Fibroblast of skin of right quadriceps (primary cell): ENCODE measurements at places on chromosomes 2 and 18.

- no peak for DNase-seq
Observed at GRCh38 chr2:79513711-79514110, 860 bp downstream of the CTNNA2 start.

DNA sequence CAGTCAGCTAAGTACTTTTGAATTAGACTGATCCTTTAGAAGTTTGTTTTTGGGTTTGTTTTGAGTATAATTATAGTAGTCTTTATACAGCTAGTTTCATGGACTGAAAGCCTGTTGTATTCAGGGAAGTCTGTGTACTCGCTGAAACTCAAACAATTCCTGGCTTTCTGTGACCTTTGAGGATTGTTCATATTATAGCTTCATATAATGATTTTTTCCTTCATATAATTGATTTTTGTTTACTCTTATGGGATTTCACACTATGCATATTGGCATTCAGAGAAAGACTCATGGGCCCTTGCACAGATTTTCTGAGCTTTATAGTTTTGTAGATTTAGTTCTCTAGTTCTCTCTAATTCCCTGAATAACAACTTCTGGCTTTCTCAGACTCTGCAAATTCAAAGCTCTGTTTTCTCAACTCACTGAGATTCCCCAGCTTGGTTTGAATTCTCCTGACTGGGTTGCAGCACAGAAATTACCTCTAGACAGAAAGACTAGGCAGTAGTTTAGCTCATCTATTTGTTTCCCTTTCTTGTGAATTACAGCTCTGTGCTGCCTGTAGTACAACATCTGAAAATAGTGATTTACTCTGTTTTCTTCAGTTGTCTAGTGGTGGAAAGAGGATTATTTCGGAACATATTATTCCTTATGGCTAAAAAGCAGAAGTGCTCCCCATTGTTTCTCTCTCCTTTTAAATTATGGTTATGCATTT lies 495.9 kb upstream of the CNTNAP5 start:
- DNase-seq = no peak

DNA sequence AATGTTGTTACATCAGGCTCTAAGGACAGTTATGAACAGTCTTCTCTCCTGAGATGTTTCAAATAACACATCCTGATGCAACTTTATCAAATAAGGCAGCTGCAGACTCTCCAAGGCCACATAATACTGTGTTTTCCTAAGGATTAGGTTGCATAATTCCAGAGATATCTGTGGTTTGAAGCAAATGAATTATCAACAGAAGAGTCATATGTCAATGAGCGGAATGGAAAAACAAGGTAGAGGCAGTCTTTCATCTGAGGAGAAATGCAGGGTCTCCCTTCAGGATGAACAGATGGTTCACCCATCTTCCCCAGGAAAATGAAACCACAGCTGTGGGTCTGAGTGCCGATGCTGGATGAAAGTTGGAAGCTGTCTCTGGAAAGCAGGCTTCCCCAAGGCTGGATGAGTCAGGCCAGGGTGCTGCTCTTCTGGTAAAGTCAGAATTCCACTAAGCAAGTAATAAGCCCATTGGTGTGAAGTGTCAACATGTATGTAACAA lies 22.2 kb downstream of the LYG1 start:
- peak; percentile 95 for DNase-seq

DNA sequence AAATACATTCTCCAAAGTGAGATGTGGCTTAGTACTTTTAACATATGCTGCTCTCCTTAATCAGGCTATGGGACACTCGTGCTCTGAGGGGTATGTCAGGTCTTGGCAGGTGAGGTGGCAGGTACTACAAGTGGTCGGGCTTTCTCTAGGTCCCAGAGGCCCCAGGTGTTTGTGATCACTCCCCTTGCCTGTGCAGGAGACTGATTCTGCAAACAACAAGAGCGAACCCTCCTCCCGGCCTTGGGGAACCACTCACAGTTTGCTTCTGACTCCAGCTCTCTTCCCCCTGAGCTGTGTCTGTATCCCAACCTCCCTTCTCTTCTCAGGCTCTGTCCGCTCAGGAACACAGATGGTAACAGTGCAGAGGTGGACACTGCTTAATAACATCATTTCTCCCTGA lies 48.1 kb downstream of the ATOH8 start:
- DNase-seq = no peak

DNA sequence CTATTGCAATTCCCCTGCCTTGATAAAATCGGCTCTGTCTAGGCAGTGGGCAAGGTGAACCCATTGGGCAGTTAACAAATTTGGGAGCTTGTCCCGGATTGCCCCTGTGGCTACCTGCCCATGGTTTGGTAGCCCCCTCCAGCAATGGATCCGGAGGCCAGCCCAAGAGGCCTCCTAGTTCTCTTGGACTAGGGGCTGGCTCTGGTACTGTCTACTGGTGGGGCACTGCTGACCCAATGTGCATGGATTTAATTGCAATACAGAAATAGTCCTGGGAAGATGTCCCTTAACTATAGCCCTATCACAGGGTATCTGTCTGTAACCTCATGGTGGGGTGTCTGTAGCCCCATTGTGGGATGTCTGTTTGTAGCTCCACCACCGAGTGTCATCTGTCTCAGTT lies 37.5 kb upstream of the SH3RF3 start:
- DNase-seq = no peak

DNA sequence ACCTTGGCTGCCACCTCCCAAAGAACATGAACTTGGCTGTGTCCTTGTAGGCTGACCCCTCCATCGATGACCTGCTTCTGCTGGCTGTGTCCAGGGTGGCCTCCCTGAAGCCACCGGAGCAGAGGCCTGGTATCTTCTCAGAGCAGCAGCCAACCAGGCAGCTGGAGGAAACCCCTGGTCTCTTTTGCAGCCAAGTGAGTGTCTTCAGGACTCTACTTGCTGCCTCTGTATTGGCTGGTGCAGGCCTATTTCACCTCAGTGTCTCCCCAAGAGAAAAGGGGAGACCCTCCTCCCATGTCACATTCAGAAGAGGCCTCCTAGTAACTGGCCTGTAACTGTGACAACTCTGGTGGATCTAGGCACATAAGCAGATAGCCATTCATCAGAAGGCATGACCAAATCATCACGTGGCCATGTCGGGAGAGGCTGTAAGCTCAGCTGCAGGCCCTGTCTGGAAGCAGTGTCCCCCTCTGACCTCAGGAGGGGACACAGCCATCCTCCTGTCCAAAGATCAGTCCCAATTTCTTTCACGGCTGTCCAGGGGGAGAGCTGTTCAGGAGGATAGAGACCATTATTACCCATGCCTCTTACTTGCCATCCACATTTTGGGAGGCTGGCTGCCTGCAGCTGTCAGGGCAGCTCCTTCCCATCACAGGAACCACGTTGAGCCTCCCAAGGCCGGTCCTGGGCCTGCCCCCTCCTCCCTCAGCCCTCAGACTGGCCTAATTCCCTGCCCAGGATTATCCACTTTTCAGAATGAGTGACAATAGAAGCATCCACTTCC lies 20.9 kb upstream of the ROCK2 start:
- no peak for DNase-seq

- no peak for DNase-seq
Observed at GRCh38 chr18:8503248-8503647, 106.0 kb upstream of the RAB12 start.

GRCh38 chr2:161207941-161208340 lies 47.7 kb downstream of the TANK start:
- DNase-seq = peak; percentile 9

DNA sequence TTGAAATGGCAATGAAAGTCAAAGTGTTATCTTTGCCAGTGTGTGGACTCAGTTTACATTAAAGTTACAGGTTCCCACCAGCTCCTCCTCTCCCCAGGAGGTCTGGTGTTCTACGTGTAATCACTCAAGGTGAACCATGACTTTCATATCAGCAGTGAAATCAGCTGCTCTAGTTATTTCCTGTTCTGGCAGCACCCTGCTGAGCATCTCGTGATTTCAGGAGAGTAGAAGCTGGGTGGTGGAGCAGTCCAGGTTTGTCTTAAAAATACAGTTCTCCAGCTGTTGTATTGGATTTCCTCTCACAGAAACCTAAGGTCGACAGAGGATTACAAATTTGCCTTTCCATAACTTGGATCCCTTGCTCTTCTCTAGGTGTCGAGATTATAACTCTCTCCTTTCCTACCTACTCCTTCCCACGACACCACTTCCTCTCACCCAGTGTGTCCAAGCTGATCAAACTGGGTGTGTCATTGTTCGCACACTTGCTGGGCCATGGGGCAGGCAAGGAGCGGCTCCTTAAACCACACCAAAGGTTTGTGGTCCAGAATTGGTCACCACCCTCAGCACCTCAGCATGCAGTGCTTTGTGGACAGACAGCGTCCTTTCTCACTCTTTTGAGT lies 13.0 kb upstream of the ARHGAP25 start:
- DNase-seq = no peak

DNA sequence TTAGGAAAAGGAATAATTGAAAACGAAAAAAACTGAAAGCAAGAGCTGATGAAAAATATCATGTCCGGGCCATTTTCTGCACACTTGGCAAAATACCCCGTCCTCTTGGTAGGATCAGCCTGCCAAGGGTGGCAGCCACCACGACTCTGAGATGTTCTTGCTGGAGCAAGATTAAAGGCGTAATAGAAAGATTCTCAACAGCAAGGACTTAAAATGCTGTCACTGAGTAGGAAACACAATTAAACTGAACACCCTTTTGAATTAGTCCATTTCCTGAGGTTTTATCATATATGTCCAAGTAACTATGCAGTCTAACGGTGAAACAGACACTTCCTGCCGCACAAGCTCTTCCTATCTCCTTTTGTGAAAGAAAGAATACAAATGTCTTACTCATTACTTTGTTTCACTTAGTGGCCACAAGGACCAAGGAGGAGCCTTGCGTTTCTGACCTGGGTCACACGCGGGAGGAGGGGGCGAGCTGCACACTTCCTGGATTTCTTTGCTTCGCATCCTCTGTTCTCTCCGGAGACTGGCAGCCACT lies 222.7 kb downstream of the PIEZO2 start:
- peak; percentile 51 for DNase-seq

DNA sequence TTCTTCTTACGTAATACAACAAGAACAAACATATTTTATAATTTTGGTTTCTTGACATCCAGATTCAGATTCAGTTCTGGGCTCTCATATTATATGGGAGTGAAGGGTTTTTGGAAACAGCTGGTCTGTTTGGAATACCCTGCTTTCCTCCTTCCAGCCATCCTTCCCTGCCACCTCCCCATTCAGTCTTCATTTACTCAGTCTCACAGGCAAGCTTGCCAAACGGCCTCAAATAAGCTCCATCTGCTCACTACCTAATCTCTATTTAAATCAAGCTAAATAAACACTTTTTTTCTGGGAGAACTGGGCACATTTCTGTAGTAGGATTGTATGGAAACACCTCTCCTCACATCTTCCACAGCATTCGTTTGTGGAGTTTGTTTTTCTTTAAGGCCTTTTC lies 147.5 kb downstream of the RND3 start:
- DNase-seq = no peak

DNA sequence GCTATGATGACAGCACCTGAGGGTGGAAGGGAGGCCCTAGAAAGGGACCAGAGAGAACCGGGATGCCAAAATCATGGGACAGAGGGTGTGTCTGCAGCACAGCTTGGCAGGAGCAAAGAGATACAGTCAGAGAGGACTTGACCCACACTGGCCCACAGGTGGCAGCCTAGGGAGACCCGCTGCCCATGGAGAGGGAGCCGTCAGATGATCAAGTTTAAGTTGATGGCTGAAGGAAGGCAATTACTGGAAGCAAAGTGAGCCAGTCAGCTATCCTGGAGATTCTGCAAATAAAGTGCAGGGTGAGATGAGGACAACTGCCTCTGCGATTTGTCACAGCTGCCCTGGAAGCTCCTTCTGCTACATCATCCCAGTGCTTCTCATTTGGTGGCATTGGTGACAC lies 74.0 kb downstream of the CMPK2 start:
- no peak for DNase-seq

DNA sequence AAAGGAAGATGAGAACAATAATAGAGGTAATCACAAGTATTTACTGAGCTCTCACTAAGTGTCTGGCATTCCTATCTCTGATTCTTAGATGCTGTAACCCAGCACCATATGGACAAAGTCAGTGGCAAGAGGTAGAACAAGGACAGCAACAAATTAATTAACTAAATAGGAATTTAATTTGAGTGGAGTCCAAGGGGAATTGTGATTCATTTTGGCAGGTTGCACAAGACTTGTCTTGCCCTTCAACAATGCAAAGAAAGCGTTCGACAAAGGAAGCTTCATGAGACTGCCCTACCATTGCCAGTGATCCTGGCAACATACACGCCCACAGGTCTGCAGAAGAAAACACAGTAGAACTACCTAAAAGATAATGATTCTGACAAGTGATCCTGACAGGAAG lies 221.6 kb downstream of the RBM43 start:
- DNase-seq = peak; percentile 55

DNA sequence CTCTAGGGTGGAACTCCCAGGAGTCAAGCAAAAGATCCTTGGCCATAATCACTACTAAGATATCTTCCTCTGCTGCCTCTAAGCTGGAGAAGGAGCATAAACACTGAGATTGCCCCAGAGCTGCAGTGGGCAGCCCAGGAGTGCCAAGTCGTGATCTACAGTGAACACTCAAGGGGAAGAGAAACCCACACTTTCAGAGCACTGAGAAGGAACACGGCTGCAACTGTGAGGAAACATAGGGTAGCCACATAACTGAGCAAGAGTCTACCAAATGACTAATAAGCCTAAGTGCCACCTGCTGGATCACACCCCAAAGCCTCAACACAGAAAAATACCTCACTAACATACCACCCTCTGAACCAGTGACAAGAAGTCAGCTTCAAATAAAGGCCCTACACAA lies 79.6 kb upstream of the RAB12 start:
- no peak for DNase-seq

- DNase-seq = no peak
Observed at GRCh38 chr2:221490506-221491060, 81.5 kb downstream of the EPHA4 start.

GRCh38 chr2:26136451-26136850 lies 36.4 kb upstream of the GAREM2 start:
- DNase-seq = no peak

GRCh38 chr2:215722986-215723630 lies 287.2 kb upstream of the FN1 start:
- DNase-seq = no peak

- peak; percentile 27 for DNase-seq
Observed at GRCh38 chr2:66462501-66462825, 27.5 kb downstream of the MEIS1 start.

- DNase-seq = no peak
Observed at GRCh38 chr2:199586646-199587045, 128.9 kb upstream of the SATB2 start.

DNA sequence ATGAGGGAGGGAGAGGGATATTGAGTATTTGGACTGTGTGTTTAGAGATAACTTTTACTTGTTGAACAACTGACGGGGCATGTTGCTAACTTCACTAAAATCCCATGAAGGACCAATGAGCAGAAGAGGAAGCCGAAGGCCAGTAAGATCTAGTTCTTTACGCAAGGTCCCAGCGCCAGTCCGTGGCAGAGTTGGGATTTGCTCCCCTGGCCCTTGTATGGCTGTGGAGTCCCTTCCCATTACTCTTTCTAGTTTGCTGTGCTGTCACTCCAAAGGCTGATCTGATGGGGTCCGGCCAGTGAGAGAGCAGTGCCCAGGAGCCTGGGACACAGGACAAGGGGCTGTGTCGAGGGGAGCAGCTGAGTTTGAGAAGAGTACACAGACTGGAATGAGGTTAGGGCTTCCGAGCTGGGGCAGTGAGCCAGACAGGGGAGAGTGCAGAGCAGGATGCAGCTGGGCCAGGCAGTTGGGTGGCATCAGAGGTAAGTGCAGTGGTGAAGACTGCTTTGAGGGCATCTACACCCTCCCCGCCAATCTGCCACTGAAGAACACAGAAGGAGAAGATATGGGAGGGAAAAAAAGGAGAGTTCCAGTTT lies 692.9 kb upstream of the HS6ST1 start:
- DNase-seq = no peak

GRCh38 chr2:39689876-39690275 lies 24.2 kb downstream of the TMEM178A start:
- DNase-seq = no peak

- DNase-seq = peak; percentile 65
Observed at GRCh38 chr2:102848366-102848839, 86.6 kb downstream of the TMEM182 start.
